ENCODE measurements at places on chromosomes 16 and 17.

- peak; percentile 63 for DNase-seq
These were observed 943 bp upstream of the COTL1 start for GRCh38 chr16:84618581-84619460.

DNA sequence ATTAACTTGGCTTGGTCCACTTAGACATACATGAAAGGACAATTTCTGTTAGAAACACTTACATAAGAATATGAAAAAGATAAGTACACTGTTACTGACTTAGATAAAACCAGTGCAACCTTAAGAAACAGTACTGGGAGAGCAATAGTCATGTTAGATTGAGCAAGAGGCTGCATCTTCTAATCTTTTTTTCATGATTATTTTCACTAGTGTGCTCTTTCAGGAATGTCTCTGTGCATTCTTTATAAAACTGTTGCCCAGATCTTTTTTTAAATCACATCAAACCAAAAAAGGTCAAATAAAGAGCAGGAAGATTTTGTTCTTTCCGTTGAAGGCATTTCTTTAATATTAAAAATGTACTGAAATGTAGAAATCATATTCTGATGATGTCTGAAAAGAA is 100.7 kb upstream of the AXIN2 start:
- DNase-seq: no peak

GRCh38 chr17:6669479-6670212 is 18.1 kb downstream of the C17orf100 start:
- no peak for DNase-seq

GRCh38 chr17:60163108-60163784 is 13.5 kb downstream of the CA4 start:
- DNase-seq: peak; percentile 7

DNA sequence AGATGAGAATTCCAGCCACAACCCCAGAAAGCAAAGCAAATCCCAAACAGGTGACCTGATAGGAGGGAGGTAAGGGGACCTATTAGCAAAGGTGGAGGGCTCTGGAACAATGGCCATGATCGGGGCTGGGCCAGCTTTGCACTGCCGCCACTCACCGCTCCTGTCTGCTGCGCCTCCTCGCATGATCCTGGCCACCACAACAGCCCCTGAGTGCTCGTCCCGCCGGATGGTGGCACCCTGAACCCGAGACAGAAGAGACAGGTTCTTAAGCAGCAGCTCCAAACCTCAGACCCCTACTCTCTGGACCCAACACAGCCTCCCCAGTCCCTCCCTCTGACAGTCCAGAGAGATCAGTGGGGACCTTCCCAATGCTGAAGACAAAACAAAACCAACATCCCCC is 5.3 kb downstream of the MPP3 start:
- no peak for DNase-seq

- DNase-seq: no peak
These were observed 71.7 kb downstream of the CDC27 start for GRCh38 chr17:47117386-47117785.

- DNase-seq: no peak
These were observed 27.7 kb downstream of the SRL start for GRCh38 chr16:4214215-4214621.

- DNase-seq: peak; percentile 35
These were observed 7.4 kb downstream of the CBFB start for GRCh38 chr16:67036323-67036741.
